Activated CD4-positive, alpha-beta T cell treated with anti-CD3 and anti-CD28 coated beads, Interleukin-2, Interleukin-4, amounts not matched to agents 100 ng/mL and 50 ng/mL, durations not matched to agents 16 hours and 8 hours (primary cell): ENCODE measurements at places on chromosomes 3 and 15.

- DNase-seq, result no peak
Measured at GRCh38 chr3:25442486-25442885, 14.4 kb downstream of the RARB start.

- peak; percentile 78 for DNase-seq
Measured at GRCh38 chr3:23740517-23740965, 65.2 kb upstream of the UBE2E1 start.

DNA sequence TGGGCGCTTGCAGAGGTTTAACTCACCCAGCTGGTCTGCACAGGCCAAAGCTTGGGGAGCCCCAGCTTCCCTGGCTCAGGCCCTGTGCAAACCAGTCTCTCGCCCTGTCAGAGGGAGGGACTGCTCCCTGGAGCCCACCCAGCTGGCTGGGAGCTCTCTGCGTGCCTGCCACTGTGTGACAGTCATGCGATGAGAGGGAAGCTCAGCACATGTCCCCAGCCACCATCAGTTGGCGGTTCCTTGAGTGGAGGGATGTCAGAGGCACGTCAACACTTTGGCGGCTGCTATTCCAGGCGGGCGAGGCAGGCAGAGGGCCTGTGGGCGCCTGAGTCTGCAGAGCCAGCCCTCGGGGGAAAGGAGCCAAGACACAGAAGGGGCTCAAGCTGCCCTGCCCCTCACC is 324.6 kb downstream of the UACA start:
- no peak for DNase-seq

- no peak for DNase-seq
Measured at GRCh38 chr15:53522991-53523390, 236.5 kb downstream of the WDR72 start.

DNA sequence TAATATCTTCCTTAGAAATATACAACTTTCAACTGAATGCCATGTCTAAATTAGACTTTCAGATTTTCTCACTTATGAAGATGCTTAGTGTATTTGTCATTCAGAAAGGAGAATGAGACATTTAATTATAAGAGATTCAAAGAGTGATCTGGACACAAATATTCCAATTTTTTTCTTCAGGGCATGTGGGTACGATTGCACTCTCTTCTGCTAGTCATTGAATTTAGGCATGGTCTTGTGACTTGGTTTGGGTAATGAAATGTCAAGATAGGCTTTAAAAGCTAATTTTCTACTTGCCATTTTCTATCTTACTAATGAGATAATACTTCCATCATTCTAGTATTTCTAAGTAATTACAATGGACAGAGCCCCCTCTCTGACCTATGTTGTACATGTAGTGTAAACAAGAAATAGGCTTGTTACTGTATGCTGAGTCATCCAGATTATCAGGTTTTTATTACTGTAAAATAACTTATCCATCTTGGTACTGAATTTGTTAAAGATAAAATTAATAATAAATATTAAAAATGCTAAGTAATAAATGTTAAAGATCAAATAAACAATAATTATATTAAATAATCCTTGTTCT is 770.8 kb upstream of the BCHE start:
- no peak for DNase-seq

DNA sequence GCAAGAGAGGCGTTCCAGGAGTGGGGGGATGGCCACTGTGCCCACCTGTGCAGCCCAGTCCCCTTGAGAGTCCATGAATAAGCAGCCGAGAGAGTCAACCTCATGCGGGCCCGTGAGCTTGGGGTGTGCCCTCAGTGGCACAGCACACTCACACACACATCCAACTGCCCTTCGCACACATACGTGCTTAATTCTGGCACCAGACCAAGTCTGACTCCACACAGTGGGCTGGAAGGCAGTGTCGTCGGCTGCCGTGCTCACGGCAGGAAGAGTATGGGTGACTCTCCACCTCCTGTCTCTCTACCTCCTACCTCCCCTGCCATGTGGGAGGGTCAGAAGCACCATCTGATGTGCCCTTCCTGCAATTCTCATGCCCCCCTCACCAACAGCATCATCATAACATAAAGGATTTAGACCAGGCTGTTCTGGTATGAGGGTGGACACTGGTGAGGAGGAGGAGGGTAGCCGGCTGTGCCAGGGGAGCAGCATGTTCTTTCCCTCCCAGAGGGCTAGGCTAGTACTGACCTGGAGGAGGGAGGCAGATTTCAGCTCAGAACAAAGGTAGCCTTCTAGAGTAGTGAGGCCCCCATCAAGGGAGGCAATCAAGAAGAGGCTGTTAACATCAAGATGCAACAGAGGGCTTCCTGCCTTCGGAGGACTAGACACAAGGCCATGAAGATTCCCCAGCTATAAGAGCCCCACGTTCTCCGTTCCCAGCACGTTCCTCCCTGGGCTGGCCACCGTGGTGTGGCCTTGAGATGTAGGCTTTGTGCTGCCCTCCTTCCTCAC is 5.3 kb upstream of the STRA6 start:
- DNase-seq, result no peak

- DNase-seq, result no peak
Measured at GRCh38 chr15:54046093-54046492, 67.9 kb downstream of the UNC13C start.

- DNase-seq, result no peak
Measured at GRCh38 chr15:83694536-83694935, 40.6 kb downstream of the ADAMTSL3 start.

GRCh38 chr15:36053746-36054145 is 507.8 kb upstream of the DPH6 start:
- no peak for DNase-seq

DNA sequence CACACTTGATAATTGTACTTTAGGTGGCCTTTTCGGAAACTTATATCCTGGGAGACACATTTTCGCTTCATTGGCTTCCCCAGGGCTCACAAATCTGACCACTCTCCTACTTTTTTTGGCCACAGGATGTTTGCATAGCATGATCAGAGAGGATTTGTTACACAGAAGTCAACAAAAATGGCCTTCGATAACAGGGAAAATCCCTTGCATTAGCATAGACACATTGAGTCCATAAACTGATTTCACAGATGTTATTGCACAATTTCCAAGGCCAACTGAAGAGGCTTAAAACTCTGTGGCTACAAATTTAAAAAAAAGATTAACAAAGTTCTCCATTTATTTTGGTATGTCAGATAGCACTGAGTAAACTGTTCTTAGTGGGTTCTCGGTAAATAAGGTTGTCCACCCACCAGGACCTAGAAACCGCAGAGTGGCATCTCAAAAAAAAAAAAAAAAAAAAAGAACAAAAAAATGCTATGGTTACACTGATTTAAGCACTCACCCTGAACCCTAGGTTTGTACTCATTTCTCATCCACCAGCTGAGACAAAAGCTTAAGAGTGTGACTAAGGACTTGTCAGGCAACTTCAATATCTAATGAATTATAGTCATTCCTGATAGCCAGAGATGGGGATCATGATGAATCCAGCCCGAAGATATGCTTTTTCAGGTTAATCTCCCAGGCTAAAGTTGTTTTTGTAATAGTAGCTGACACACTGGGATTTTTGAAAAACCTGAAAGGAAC is 188.9 kb upstream of the SYNPR start:
- no peak for DNase-seq

- DNase-seq, result no peak
Measured at GRCh38 chr3:77530870-77531269, 491.0 kb downstream of the ROBO2 start.

GRCh38 chr3:54131890-54132289 is 9.5 kb downstream of the CACNA2D3 start:
- no peak for DNase-seq

DNA sequence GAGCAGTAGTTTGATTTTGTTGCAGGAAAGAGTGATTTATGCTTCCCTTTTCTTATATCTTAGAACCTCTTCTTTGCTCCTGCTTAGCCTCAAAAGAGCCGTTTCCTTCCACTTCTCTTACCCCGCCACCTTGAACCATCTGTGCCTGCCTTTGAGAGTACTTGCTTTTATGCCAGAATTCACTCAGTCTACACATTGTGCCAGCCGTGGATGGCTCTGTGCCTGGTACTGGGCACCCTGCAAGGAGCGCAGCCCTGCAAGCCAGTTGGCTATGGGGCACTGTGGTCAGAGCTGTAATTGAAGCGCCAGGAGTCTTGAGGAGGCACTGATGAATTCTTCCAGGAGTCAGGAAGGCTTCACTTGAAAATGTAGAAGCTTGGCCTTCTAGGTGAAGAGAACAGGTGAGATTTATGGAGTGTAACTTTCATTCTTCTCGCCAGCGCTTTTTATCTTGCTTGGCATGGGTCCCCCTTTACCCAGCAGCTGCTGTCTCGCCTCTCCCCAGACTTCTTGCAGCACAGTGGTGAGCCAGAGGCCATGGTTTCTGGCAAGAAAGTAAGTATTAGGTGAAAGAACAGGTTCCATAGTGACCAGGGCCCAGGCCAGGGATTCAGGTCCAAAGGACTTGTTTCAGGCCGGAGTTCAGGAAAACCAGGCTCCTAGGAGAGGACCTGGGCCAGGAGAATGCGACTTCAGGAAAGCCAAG is 4.9 kb downstream of the TMED3 start:
- DNase-seq, result no peak

DNA sequence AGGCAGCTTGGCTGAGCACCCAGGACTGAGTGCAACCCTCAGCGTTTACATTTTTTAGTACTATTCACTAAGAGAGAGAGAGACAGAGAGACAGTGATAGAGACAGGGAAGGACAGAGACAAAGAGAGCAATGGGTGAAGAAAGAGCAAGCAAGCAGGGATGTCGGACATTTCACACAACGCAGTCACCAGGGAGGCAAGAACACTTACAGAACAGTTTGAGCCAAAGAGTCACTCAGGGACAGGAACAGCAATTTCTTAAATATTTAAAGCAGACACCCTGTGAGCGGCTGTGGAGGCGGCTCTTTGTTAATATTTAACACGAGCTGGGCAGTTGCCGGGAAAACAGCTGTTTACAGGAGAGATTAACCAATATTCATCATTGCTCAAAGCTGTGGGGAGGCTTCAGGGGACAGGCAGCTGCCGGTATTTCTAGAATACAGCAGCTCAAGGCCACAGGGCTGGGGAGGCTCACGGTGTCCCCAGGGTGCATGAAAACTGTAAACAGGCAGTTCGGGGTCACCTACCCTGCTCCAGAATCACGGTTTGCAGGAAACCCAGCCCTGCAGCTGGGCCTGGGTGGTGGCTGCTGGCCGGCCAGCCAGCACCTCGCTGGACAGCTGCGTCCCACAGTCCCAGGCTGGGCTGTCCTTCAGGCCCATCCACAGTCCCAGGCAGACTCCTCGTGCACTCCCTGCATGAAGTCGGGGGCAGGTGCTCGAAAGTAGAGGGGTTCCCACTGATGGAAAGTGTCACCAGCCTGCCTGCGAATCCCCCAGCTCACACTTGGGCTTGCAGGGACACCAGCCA is 38.8 kb upstream of the PCSK6 start:
- DNase-seq, result no peak

- DNase-seq, result no peak
Measured at GRCh38 chr15:36186376-36186775, 393.1 kb upstream of the CDIN1 start.

DNA sequence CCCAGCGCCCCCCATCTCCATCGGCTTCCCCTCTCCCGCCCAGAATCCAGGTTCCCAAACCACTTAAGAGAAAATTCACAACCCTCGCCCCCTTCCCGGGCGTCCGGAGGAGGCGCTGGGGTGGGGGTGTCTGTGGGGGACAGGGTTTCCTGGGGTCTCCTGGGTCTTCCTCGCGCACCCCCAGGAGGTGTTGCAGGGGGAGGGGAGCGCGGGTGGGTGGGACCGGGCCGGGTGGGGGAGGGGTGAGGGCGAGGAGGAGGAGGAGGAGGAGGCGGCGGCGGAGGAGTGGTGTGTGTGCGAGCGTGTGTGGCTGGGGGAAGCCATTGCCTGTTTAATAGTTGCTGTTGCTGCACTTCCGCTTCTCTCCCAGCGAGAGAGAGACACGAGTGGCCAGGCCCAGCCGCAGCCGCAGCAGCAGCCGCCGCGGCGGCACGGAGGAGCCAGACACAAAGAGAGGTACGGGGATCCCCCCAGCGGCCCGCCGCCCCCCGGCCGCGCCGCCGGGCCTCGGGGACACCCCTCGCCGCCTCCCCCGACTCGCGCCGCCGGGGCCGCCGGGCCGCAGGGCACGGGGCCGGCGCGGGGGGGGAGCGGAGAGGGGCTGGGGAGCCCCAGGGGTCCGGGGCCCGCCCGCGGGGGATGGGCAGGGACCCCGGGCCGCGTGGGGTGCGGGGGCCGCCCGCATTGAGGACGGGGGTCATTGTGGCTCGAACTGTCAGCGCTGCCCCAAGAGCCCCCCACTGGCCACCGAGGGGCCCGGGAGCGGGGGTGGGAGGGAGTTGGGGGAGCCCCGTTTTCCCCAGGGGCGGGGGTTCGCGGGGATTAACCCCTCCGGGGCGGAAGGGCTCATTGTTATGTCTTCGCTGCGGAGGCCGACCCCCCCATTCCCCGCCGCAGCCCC is at the start of gene UBE2E1:
UBE2E1 (plus strand) TSS at position 323 of the 901 bp plus-strand sequence. CDS start 1,315 bp downstream, outside the sequence.
- peak; percentile 69 for DNase-seq

DNA sequence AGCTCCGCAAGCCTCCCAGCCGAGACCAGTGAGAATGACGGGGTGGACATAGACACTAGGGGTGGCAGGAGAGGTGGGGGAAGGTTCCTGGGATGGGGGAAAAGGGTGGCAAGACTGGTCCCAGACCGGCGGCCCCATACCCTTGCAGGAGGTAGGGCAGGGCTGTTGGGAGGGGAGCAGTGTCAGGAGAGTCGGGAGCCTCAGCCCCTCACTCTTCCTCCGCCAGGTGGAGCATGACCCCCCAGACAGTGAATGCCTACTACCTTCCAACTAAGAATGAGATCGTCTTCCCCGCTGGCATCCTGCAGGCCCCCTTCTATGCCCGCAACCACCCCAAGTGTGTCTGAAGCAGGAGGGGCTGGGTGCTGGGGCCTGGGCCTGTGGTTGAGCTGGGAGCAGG is 8.7 kb upstream of the PSMD2 start:
- no peak for DNase-seq

- DNase-seq, result no peak
Measured at GRCh38 chr15:40489274-40490175, 18.7 kb downstream of the CHST14 start.

DNA sequence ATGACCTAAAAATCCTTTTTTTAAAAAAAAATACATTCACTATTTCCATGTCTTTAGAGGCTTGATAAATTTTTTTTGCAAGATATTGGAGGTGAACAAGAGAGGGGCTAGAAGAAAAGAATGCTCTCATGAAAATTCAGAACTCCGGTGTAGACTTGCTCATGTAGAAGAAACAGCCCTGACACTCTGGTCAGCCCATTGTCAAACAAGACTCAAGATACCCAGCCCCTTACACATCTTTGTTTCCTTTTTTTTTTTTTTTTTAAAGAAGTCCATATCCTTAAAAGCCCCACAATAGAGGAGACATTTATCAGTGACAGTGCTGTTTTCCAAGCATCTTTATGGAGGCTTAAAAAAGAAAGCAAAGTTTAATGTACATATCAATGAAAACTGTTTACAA is 196.8 kb upstream of the RORA start:
- DNase-seq, result no peak

- DNase-seq, result no peak
Measured at GRCh38 chr15:66749841-66750575, 48.0 kb downstream of the SMAD6 start.
